ENCODE measurements at places on chromosomes 11 and 22.
A peak's percentile ranks its signal among the peaks of the same experiment; 100 is the strongest.

DNA sequence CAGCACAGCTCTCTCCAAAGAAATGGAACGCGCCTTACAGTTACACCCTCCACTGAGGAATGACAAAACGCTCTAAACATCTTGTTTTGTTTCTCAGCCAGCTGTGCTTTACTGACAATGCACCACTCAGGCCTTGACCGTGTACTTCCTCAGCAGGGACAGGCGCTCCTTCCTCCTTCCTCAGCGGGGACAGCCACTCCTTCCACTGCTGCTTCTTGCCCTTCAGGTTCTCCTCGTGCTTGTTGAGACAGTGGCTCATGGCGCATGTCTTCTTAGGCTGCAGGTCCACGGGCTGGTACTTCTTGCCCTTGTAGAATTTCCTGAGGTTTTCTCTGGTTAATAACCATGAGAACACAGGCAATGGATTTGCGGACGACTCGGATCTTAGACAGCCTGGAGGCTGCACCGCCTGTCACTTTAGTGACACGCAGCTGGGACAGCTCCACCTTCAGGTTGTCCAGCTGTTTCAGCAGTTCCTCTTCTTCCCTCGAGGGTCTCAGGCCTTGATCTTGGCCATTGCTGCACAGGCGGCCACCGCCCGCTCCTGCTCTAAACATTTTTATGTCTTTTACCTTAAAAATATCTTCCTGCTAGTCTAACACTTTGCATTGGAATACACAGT is 613.8 kb downstream of the BRD1 start:
- DNase-seq: no peak
- no peaks in the 10 kb centered on the region for H3K36me3 ChIP-seq
- H3K27me3 ChIP-seq: no peaks in the 10 kb centered on the region
- H3K4me1 ChIP-seq: no peaks in the 10 kb centered on the region
- H3K4me3 ChIP-seq: no peak overlapping the region
- H3K27ac ChIP-seq: no peak overlapping the region

DNA sequence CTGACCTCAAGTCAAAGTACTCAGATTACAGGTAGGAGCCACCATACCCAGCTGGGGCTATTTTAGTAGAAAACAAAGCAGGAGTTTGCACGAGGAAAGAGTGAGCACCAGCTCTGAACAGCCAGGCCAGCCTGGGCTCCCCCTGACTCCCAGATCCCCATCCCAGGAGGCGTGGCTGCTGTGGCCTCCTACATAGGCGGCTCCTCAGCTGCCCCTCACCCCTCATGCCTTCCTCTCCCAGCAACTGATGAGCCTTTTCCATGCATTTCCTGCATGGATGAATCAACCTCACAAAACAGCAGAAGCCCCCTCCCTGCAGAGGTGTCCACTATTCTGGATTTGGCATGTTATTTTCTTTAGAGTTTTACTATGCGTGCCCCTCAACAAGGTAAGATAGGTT is 10.5 kb upstream of the FLRT1 start:
- no peak for DNase-seq
- H3K27me3 ChIP-seq: no peaks in the 10 kb centered on the region
- no peaks in the 10 kb centered on the region for H3K36me3 ChIP-seq
- H3K4me1 ChIP-seq: peaks cover 14% of the 10 kb centered on the region

DNA sequence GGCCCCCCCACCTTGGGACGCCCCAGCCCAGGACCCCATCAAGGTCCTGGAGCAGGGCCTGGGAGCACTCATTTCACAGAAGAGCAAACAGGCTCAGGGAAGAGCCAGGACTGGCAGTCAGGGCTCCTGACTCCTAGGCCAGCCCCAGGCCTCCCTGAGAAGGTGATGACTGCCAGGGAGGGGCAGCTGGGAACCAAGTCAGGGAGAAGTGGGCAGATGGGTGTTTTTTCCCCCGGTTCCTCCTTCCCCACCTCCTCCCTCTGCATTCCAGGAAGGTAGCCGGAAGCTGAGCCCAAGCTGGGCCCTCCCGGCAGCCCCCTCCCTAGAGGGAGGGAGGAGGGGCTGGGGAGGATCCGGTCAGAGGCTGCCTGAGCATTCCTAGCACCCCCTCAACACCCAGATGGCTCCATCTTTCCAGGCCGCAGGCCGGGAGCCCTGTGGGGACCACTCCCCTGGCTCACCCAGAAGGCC is 19.6 kb downstream of the MYRF start:
- H3K4me3 ChIP-seq: no peak overlapping the region
- no peaks in the 10 kb centered on the region for H3K36me3 ChIP-seq
- no peak for DNase-seq
- no peaks in the 10 kb centered on the region for H3K27me3 ChIP-seq
- no peak overlapping the region for H3K27ac ChIP-seq
- H3K4me1 ChIP-seq: peaks cover 19% of the 10 kb centered on the region

- no peak overlapping the region for H3K4me3 ChIP-seq
- no peaks in the 10 kb centered on the region for H3K27me3 ChIP-seq
- H3K27ac ChIP-seq: no peak overlapping the region
- DNase-seq: no peak
- no peaks in the 10 kb centered on the region for H3K4me1 ChIP-seq
- H3K36me3 ChIP-seq: no peaks in the 10 kb centered on the region
Measured at GRCh38 chr11:92506809-92507336, 282.3 kb downstream of the FAT3 start.

DNA sequence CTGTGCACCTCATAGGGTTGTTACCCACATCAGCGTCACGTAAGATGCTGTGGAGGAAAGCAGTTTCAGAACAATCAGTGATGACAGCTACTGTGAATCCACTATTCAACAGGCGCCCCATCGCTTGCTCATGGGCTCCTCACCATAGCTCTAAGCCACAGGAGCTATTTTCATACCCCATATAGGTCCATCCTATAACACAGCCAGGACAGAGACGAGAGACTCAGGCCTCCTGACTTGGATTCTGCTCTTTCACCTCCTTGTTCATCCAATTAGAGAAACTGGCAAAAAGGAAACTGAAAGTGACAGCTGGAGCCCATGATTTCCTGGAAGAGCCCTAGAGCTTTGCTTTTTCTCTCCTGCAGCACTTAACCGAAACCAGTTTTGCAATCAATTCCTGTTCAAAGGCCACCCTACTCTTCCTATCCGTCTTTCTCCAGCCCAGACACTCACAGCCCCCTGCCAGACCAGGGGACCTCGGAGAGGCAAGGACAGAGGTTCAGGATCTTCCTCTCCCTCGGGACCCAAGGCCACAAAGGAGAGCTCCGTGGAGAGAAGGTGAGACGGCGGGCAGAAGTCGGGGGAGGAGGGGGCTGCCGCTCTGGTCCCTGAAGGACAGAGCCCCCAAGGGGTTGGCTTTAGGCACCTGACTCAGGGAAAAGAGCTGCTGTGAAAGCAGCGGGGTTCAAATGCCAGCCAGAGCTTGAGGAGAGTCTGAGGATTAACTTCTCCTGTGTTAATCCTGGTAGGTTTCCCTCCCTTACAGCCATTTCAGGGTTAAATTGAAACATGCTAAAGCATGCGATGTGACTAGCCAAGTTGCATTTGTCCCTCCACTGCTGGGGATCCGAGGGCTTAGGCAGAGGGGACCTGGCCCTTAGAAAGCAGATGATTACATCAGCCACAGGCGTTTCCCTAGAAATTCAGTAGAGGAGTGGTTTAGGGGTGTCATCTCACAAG is at the start of gene APOL6:
Gene APOL6 (plus strand): TSS at position 381 of the 960 bp plus-strand sequence. CDS start 7,980 bp downstream, outside the sequence.
- H3K27ac ChIP-seq: peak within 1 kb of the TSS; percentile 94
- H3K4me1 ChIP-seq: peaks cover 48% of the 10 kb centered on the region
- no peaks in the 10 kb centered on the region for H3K27me3 ChIP-seq

- peaks cover 12% of the 10 kb centered on the region for H3K4me1 ChIP-seq
- no peak overlapping the region for H3K27ac ChIP-seq
- H3K4me3 ChIP-seq: no peak overlapping the region
- peak; percentile 45 for DNase-seq
Measured at GRCh38 chr11:36258730-36259360, 30.4 kb downstream of the COMMD9 start.

DNA sequence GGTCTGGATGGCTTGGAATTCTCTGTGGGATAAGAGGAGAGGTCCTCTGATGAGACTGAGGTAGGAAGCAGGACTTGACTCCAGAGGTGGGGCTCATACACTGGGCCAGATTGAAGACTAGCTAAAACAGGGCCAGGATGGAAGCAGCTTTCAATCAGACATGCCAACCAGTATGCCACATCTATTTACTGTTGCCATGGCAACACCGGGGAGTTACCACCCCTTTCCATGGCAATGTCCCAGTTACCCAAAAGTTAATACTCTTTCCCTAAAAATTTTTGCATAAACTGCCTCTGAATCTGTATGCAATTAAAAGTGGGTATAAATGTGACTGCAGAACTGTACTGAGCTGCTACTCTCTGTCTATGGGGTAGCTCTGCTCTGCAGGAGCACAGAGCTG is 247.5 kb upstream of the ZBED5 start:
- H3K4me3 ChIP-seq: no peak overlapping the region
- H3K36me3 ChIP-seq: no peaks in the 10 kb centered on the region
- H3K27me3 ChIP-seq: no peaks in the 10 kb centered on the region
- H3K27ac ChIP-seq: no peak overlapping the region
- H3K4me1 ChIP-seq: no peaks in the 10 kb centered on the region

DNA sequence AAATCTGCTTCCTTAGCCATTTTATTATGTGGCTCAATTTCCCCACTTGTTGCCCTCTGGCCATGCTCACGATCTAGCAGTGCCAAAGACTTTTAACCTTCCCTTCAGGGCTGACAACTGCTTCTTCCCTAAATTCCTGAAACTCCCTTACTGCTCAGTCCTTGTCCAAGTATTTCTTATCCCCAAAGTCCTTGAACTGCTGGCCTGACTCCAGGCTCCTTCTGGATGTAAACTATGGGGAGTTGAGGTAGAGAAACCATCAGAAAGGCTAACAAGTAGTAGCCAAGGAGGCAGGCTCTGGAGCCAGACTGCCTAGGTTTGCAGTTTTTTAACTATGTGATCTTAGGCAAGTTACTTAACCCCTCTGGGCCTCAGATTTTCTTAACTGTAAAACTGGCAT is 258.7 kb upstream of the CCDC90B start:
- DNase-seq: no peak
- no peaks in the 10 kb centered on the region for H3K36me3 ChIP-seq
- no peak overlapping the region for H3K4me3 ChIP-seq

DNA sequence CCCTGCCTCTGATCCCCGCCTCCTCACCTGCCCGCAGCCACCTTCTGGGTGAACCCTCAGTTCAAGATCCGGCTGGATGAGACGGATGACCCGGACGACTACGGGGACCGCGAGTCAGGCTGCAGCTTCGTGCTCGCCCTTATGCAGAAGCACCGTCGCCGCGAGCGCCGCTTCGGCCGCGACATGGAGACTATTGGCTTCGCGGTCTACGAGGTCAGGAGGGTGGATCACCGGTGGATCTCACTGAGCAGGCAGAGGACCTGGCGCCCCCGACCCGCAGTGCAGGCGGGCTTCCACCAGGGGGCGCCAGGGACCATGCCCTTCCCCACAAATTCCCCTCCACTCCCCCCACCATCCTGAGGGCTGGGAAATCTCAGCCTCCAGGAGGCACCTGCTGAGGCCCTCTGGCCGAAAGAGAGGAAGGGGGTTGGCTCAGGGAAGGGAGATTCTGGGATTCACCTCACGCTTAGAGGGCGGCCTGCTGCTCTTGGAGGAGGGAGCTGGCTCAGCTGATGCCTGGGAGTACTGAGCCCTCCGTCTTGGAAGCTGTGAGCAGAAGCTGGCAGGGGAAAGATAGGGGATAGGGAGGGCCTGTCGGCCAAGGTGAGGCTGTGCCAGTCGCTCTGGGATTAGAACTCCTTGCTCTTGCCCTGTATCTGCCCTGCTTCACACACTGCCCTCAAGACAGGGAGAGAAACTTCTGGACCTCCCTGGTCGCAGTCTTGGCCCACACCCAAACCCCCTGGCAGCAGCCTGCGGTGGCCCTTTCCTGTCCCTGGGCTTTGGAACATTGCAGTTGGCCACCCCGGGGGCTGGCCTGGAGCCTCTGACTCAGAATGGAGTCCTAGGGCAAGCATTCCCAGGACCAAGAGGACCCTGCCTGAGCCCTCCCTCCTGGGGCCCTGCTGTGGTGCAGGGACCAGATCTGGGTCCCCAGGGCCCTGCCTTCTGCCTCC is 23.2 kb downstream of the CAPN1 start:
- no peaks in the 10 kb centered on the region for H3K4me1 ChIP-seq
- no peak for DNase-seq
- no peaks in the 10 kb centered on the region for H3K27me3 ChIP-seq
- no peaks in the 10 kb centered on the region for H3K36me3 ChIP-seq
- no peak overlapping the region for H3K27ac ChIP-seq
- no peak overlapping the region for H3K4me3 ChIP-seq

- H3K36me3 ChIP-seq: no peaks in the 10 kb centered on the region
- no peaks in the 10 kb centered on the region for H3K27me3 ChIP-seq
- H3K4me3 ChIP-seq: no peak overlapping the region
- peak overlapping the region; percentile 70 for H3K27ac ChIP-seq
- H3K4me1 ChIP-seq: peaks cover 15% of the 10 kb centered on the region
Measured at GRCh38 chr22:37664249-37665101, 6.0 kb downstream of the PDXP start.

DNA sequence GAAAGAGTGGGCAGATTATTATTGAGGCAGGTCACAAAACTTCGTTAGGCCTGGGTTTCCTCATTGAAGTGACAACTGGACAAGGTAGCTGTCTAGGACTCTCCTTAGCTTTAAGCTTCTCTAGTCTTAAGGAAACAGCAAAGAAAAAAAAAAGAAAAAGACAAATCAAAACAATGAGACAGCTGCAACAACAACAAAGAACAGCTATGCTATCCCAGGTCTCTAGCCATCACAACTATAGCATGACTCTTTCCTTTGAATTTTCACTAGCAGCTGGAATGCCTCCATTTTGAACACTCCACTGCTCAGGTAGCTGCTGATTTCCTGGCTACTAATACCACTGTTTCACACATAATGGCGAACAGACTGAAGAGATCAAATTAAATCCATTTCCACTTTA is 302.4 kb upstream of the SORL1-AS1 start:
- H3K36me3 ChIP-seq: no peaks in the 10 kb centered on the region
- no peaks in the 10 kb centered on the region for H3K27me3 ChIP-seq
- H3K4me3 ChIP-seq: no peak overlapping the region
- H3K27ac ChIP-seq: no peak overlapping the region

- DNase-seq: no peak
- peak overlapping the region; percentile 81 for H3K4me3 ChIP-seq
- H3K36me3 ChIP-seq: peaks cover 7% of the 10 kb centered on the region
Measured at GRCh38 chr22:25449781-25450317, 114.6 kb upstream of the GRK3 start.

DNA sequence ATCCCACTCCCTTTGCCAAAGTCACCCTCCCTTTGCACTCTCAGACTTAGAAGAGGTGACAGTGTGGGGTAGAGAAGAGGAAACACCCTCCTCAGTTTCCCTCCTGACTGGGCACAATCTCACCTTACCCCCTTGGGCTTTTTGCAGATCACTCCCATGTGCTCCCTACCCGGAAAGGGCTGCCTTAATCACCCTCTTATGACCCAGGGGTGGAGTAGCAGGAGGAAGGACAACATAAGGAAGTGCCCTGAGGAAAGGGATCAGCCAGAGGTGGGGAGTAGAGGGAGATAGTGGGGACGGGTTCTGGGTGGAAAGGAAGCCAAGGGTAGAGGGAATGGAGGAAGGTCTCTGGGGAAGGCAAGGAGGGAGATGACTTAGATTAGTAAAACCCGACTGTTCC is 52.0 kb downstream of the NRXN2 start:
- H3K4me3 ChIP-seq: no peak overlapping the region
- no peaks in the 10 kb centered on the region for H3K36me3 ChIP-seq
- DNase-seq: no peak
- H3K4me1 ChIP-seq: peaks cover 11% of the 10 kb centered on the region
- H3K27me3 ChIP-seq: no peaks in the 10 kb centered on the region

- peaks cover 23% of the 10 kb centered on the region for H3K27me3 ChIP-seq
- H3K4me3 ChIP-seq: peak overlapping the region; percentile 47
- no peaks in the 10 kb centered on the region for H3K4me1 ChIP-seq
Measured at GRCh38 chr22:20965104-20965887, 1.8 kb upstream of the AIFM3 start.

Data from tibial nerve (tissue), 4 donors.